ENCODE measurements at places on chromosomes 12 and 14. TPM values are rescaled to one million over a fixed set of nuclear protein-coding genes. Genes with fewer than 3 reads are reported as not detected.

The WDR89 gene
- 20.1 TPM for total RNA-seq

DNA sequence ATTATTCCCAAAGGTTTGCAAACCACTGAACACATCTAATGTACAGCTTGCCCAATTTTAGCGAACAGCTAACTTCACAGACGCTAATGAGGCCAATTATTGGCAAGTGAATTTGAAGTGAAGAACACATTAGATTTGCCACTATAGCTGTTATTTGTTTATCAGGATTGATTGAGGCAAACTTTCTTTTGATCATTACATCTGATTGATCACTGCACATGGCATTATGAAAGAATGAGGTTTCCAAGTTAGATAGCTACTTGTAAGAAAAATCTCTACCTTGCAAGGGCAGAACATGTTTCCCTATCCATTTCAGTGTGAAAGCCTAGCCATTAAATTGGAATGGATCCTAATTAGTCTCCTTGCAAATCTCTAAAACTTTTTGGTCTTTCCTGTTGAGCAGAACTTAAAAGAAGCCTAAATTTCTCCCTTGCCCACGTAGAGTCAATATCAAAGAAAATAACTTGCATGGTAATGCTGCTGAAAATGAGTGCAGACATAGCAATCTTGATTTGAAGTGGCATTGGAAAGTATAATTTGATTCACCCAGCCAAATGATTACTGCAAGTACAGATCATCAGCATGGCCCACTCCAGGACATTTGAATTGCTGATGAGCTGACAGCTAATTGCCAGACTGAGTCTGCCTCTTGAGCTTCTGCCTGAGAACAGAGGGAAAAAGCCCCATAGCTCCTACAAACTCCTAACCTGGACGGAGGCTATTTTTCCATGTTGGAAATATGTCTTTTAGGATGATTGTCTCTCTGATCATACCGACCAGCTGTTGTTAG lies 98.6 kb downstream of the TPH2 start:
- H3K4me1 ChIP-seq = no peaks in the 10 kb centered on the region
- H3K27me3 ChIP-seq = no peaks in the 10 kb centered on the region
- H3K4me3 ChIP-seq = no peak overlapping the region
- no peak for DNase-seq
- H3K27ac ChIP-seq = no peak overlapping the region

The MYO1A gene
- 5.3 TPM for total RNA-seq

The TMEM63C gene
- total RNA-seq = 0.27 TPM

The RNASE1 gene
- not detected for total RNA-seq

The TAS2R9 gene
- 0.11 TPM for total RNA-seq

DNA sequence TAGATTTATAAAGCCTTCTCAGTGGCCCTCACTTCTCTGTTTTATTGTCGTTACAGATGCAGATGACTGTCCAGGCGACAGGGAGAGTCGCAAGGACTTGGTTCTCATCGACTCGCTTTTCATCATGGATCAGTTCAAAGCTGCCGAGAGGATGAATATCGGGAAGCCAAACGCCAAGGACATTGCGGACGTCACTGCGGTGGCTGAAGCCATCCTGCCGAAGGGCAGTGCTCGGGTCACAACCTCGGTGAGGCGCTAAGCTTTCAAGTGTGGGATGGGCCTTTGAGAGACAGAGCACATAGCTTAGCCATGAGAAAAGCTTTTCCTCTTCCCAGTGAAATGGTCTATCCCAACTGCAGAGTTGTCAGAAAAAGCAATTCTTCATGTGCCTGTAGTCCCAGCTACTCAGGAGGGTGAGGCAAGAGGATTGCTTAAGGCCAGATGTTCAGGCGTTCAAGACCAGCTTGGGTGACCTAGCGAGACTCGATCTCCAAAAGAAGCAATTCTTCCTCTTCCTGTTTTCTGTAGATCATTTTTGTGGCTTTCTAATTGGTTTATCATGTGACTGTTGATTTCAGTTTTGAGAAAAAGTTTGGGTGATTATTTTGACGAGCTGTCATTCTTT lies 56.4 kb downstream of the EP400 start:
- no peaks in the 10 kb centered on the region for H3K4me1 ChIP-seq
- H3K36me3 ChIP-seq = peaks cover 41% of the 10 kb centered on the region
- no peak overlapping the region for H3K27ac ChIP-seq
- H3K27me3 ChIP-seq = no peaks in the 10 kb centered on the region
- H3K4me3 ChIP-seq = no peak overlapping the region
- DNase-seq = no peak

DNA sequence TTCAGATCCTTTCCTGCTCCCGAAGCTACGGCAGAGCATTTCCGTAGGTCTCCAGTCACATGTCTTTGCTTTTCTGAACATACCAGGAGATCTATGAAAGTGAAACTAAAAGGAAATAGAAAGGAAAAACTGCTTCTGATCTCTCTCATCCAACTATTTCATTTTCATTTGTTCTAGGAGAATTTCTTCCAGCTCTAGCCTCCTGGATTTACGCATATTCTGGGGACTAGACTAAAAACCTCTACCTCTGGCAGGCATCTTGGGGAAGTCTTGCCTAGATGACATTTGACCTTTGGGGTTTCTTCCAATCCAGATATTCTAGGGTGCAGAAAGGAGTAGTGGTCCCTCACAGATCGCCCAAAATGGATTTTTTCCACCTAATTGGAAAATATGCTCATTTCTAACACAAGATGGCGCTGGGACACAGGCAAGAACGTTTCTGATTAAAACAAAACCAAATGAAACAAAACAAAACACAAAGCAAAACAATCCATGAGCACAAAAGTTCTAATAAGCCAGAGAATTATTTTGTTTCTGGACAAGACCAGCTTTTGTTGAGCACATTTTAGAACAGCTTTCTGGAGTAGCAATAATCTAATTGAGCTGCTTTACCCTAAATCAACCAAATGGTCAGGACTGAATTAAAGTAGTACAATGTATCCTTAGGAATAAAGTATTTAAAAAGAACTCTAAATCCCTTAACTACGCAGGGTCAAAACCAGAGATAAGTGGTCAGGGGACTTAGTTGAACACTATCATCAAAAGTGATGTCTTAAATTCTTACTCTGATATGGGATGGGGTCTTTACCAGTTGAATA lies 12.3 kb upstream of the PARP11 start:
- no peak overlapping the region for H3K4me3 ChIP-seq
- H3K27ac ChIP-seq = no peak overlapping the region
- H3K4me1 ChIP-seq = 0 out of 2 replicates have a peak, but pooled peaks cover 6% of the 10 kb centered on the region
- H3K27me3 ChIP-seq = no peaks in the 10 kb centered on the region
- DNase-seq = peak; percentile 36

DNA sequence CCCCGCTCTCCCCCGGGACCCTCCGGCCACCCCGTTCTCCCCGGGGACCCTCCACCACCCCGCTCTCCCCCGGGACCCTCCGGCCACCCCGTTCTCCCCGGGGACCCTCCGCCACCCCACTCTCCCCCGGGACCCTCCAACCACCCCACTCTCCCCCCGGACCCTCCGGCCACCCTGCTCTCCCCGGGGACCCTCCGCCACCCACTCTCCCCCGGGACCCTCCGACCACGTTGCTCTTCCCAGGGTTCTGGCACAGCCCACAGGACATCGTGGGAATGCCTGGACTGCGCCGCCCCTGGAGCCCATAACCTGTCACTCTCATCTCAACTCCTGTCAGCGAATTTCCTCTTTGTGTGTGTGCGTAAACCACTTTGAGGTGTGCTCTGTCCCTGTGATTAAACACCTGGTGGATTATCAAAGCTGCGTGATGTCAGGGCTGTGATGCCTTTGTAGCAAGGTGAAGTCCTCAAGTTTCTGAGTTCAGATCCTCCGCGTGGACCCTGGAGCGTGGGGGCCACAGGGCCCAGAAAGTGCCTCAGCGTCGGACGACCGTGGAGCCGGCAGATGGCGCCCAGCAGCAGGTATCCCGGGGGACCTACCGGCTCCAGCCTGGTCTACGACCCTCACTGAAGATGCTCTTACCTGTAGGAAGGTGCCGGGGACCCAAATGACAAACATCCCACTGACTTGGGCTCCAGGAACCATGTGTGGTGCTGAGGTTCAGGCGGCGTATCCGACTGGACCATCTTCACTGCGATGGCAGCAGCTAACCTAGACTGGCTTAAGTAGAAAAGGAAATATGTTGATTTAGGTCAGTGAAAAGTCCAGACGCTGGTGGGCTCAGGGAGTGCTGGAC lies 63.2 kb upstream of the GALNT9 start:
- no peak overlapping the region for H3K27ac ChIP-seq
- no peak for DNase-seq
- peaks cover 21% of the 10 kb centered on the region for H3K27me3 ChIP-seq
- no peaks in the 10 kb centered on the region for H3K36me3 ChIP-seq

The OR6J1 gene
- total RNA-seq = not detected

DNA sequence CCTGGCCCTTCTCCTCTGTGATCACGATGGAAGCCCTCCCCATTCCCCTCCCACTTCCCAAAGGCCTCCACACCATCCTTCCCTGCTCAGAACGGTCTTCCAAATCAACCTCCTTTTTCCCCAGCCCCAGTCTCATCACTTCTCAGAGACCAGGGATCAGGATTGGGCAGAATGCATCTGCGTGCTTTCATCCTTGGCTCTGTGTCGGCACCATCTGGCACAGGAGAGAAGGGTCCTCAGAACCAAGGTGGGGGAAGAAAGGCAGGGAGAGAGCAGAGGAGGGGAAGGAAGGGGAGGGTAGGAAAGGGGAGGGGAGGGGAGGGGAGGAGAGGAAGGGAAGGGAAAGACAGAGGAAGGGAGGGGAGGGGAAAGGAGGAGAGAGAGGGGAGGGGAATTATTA lies 52.4 kb upstream of the FICD start:
- no peak for DNase-seq
- no peaks in the 10 kb centered on the region for H3K36me3 ChIP-seq
- H3K4me1 ChIP-seq = no peaks in the 10 kb centered on the region

- no peaks in the 10 kb centered on the region for H3K27me3 ChIP-seq
- DNase-seq = peak; percentile 48
- no peaks in the 10 kb centered on the region for H3K36me3 ChIP-seq
- H3K4me1 ChIP-seq = peaks cover 45% of the 10 kb centered on the region
Observed at GRCh38 chr14:92510972-92511371, 2.6 kb upstream of the RIN3 start.

The MSRB3 gene
- 1.4 TPM for total RNA-seq

The CCDC177 gene
- not detected for total RNA-seq

The RDH11 gene
- 51.5 TPM for total RNA-seq

DNA sequence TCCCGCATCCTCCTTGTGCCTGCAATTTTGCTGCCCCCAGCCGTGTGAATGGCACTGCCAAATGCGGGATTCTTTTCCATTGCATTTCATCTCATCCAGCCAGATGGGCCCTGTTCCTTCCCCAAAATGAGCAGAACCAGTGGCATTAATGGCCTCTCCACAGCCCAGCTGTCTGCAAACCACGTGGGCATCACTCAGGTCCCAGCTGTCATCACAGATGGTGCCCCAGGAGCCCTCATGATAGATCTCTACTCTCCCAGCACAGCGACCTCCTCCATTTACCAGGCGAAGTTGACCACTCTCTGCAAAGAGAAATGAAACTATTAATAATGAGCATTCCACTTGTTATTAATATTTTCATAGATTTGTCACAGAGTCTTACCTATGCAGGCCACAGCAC lies 17.1 kb downstream of the CD163 start:
- no peak overlapping the region for H3K4me3 ChIP-seq
- no peak overlapping the region for H3K27ac ChIP-seq

DNA sequence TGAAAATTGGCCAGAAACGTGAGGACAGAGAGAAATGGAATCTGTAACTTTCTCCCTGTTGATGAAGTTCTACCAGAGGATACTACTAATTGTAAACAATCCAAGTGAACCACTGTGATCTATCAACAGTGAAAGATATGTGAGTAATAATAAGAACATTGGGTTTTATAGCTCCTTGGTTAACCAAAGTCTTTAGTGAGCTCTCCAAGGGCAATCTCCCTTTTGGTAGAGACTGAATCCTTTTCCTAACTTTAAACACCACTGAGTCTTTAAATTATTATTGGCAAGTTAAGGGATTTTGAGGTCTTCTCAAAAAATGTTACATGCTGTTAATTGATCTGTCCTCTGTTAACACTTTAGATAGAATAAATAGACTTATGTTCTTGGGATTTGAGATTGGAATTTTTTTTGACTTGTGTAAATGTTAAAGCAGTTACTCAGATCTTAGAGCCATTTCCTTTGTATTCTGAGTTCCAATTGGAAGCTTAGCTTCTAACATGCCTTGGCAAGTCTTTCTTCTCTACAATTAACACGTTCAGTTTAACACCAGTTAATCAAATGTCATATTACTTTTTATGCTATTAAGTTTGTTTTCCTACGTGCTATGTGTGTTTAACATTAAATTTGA lies 338.2 kb upstream of the DDHD1 start:
- H3K27ac ChIP-seq = no peak overlapping the region
- H3K4me1 ChIP-seq = peaks cover 9% of the 10 kb centered on the region
- H3K27me3 ChIP-seq = no peaks in the 10 kb centered on the region
- H3K36me3 ChIP-seq = no peaks in the 10 kb centered on the region

DNA sequence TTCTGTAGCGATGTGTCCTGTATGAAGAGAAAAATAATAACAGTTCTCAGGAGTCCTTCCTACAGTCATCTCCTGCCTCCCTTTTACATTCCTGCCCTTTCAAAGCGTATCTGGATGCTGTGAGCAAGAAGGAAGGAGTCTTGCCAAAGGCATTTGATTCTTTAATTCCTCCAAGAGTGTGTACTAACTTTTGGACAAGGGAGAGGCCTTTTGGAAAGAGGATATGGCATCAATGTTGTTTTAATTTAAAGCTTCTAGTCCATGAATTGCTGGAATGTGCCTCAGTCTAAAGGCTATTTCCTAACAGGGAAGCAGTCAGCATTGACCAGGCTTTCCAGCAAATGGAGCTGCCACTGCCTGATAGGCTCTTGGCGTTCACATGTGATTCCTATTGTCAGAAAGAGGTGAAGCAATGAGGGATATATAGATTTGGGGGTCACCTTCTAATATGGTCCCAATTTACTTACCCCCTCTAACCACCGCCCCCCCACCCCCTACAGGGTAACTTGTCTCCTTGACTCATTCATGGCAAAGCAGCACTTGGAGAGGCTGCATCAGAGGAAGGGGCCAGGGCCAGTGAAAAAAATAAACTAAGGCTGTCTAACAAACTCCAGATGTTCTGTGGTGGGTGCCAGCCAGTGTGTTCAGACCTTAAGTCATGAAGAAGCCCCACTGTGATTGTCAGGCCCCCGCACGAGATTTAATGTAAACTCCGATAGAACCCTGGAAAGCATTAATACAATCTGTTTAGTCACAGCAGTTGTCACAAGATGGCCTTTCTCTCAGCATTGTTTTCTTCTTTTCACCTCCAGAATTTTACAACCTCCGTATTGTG lies 220.3 kb downstream of the FBXL14 start:
- no peaks in the 10 kb centered on the region for H3K36me3 ChIP-seq
- no peak for DNase-seq
- H3K27ac ChIP-seq = no peak overlapping the region
- H3K4me1 ChIP-seq = peaks cover 11% of the 10 kb centered on the region

The CLEC1A gene
- not detected for total RNA-seq

GRCh38 chr12:62817556-62818271 lies 117.2 kb downstream of the PPM1H start:
- H3K4me3 ChIP-seq = no peak overlapping the region
- DNase-seq = no peak
- H3K36me3 ChIP-seq = peaks cover 6% of the 10 kb centered on the region
- no peaks in the 10 kb centered on the region for H3K27me3 ChIP-seq
- no peak overlapping the region for H3K27ac ChIP-seq
- H3K4me1 ChIP-seq = no peaks in the 10 kb centered on the region

GRCh38 chr12:71060426-71060825 lies 97.4 kb downstream of the TSPAN8 start:
- no peak overlapping the region for H3K27ac ChIP-seq
- DNase-seq = no peak
- H3K4me3 ChIP-seq = no peak overlapping the region
- H3K27me3 ChIP-seq = no peaks in the 10 kb centered on the region
- H3K36me3 ChIP-seq = no peaks in the 10 kb centered on the region

The PLA2G1B gene
- total RNA-seq = 0.87 TPM

The SSPN gene
- not detected for total RNA-seq
